Activated T-helper 1 cell treated with anti-CD3 and anti-CD28 coated beads, Interleukin-12 subunit alpha, Interleukin-12 subunit beta, Interleukin-2, Interleukin-4 antibody, amounts not matched to agents 30 ng/mL and 10 ng/mL and 1 ng/mL, durations not matched to agents 14 hours and 24 hours and 36 hours (primary cell): ENCODE measurements at places on chromosomes 2 and 18. TPM values are rescaled to one million over a fixed set of nuclear protein-coding genes. Genes with fewer than 3 reads are reported as not detected.

Gene GPR75
- 3.7 TPM in 2 replicates for total RNA-seq

Gene GRB14
- not detected in 2 replicates for total RNA-seq

Gene GALR1
- total RNA-seq: not detected in 2 replicates

Gene TRIP12
- 244 and 253 TPM in 2 replicates for total RNA-seq

Gene ASB18
- total RNA-seq: not detected in 2 replicates

Gene FABP1
- total RNA-seq: not detected in 2 replicates

DNA sequence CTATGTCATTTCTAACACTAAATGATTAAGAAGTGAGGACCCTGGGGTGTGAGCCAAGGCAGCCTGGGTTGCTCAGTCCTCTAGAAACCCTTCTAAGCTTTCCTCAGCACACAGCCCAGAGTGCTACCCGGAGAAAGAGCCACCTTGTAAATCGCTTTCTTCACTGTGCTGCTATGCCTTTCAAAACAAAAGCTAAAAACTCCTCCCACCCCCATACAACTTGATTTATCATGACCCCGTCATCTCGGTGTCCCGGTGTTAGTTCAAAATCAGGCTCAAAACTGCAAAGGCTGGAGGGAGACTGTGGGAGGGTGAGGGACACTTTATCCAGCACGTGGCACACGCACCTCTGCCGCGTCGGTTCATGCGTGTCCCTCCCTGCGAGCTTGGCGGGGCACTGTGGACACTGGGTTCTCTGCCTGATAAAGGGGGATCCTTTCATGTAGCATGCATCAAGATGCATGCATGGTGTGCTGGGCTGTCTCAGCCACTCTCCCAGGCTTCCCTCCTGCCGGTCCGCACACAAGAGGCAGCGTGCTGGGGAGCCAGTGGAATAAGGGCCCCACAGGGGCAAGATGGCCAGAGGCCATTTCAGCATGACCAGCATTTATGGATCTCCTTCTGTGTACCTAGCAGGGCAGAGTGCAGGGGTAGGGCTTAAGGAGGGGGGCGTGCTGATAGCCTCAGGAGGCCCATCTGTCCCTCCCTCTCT, 170.4 kb downstream of the SMAD7 start:
- no peak for DNase-seq
- H3K4me1 ChIP-seq: peaks cover 30% of the 10 kb centered on the region
- H3K4me3 ChIP-seq: no peak overlapping the region
- H3K27me3 ChIP-seq: no peaks in the 10 kb centered on the region
- H3K27ac ChIP-seq: no peak overlapping the region
- H3K36me3 ChIP-seq: no peaks in the 10 kb centered on the region

- H3K27me3 ChIP-seq: no peaks in the 10 kb centered on the region
- peaks cover 4% of the 10 kb centered on the region for H3K36me3 ChIP-seq
- no peak overlapping the region for H3K27ac ChIP-seq
- DNase-seq: no peak
- no peak overlapping the region for H3K4me3 ChIP-seq
- H3K4me1 ChIP-seq: no peaks in the 10 kb centered on the region
These were observed 176.5 kb downstream of the FAM210A start for GRCh38 chr18:13549880-13550232.

DNA sequence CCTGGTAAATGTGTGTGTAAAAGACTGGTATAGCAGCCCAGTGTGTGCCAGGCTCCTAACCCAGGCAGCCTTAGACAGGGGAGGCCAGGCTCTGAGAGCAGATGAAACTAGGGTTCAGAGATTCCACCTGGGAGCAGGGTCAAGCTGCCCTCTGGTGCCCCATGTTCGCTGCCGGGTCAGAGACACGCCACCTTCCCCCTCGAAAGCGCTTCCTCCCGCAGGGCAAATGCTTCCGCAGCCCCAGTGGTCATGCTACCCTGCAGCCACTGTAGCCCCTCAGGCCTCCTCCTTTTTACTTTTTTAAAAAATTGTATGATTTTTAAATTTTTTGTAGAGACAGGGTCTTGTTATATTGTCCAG, 10.6 kb upstream of the KLF11 start:
- H3K27ac ChIP-seq: no peak overlapping the region
- no peak overlapping the region for H3K4me3 ChIP-seq
- peaks cover 34% of the 10 kb centered on the region for H3K4me1 ChIP-seq
- no peaks in the 10 kb centered on the region for H3K36me3 ChIP-seq
- no peak for DNase-seq

DNA sequence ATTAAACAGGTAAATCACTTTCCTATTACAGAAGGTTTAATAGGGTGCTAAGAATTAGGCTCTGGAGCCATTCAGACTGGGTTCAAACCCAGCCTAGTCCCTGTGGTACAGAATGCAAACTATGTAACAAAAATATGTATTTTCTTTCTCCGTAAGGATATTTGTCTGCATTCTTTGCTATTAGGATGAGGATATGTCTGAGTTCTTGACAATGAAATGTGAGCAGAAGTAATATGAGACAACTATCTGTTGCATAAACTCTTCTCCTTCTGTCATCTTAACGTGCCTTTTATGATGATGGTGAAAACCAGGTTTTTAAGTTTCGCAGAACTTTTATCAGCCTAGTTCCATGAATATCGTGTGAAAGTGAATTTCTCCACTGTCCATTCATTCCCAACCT, 1129.1 kb upstream of the ZEB2 start:
- no peak for DNase-seq
- no peak overlapping the region for H3K4me3 ChIP-seq
- peaks cover 4% of the 10 kb centered on the region for H3K4me1 ChIP-seq
- H3K36me3 ChIP-seq: no peaks in the 10 kb centered on the region

GRCh38 chr2:652881-653480, 24.2 kb downstream of the TMEM18 start:
- no peak for DNase-seq
- no peak overlapping the region for H3K27ac ChIP-seq
- H3K4me3 ChIP-seq: no peak overlapping the region
- no peaks in the 10 kb centered on the region for H3K36me3 ChIP-seq
- H3K4me1 ChIP-seq: peaks cover 7% of the 10 kb centered on the region
- H3K27me3 ChIP-seq: peaks cover 8% of the 10 kb centered on the region

GRCh38 chr18:32346671-32347070, 124.0 kb downstream of the GAREM1 start:
- no peaks in the 10 kb centered on the region for H3K36me3 ChIP-seq
- H3K27me3 ChIP-seq: peaks cover 2% of the 10 kb centered on the region
- no peak overlapping the region for H3K27ac ChIP-seq
- no peaks in the 10 kb centered on the region for H3K4me1 ChIP-seq
- no peak overlapping the region for H3K4me3 ChIP-seq

DNA sequence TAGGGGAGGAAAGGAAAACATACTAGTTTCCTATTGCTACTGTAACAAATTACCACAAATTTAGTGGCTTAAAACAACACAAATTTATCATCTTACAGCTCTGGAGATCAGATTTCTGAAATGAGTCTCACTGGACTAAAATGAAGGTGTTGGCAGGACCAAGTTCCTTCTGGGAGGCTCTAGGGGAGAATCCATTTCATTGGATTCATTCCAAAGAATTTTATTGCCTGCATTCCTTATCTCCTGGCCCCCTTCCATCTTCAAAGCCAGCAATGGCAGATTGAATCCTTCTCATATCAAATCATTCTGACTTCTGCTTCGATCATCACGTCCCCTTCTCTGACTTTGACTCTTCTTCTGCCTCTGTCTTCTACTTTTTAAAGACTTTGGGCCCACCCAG, 250.9 kb downstream of the IRS1 start:
- no peaks in the 10 kb centered on the region for H3K36me3 ChIP-seq
- H3K27ac ChIP-seq: no peak overlapping the region
- no peak for DNase-seq
- peaks cover 6% of the 10 kb centered on the region for H3K27me3 ChIP-seq
- H3K4me3 ChIP-seq: no peak overlapping the region

GRCh38 chr2:35963824-35964223, 391.8 kb upstream of the CRIM1 start:
- H3K27me3 ChIP-seq: peaks cover 8% of the 10 kb centered on the region
- DNase-seq: no peak
- H3K27ac ChIP-seq: no peak overlapping the region
- H3K4me1 ChIP-seq: no peaks in the 10 kb centered on the region
- H3K4me3 ChIP-seq: no peak overlapping the region

DNA sequence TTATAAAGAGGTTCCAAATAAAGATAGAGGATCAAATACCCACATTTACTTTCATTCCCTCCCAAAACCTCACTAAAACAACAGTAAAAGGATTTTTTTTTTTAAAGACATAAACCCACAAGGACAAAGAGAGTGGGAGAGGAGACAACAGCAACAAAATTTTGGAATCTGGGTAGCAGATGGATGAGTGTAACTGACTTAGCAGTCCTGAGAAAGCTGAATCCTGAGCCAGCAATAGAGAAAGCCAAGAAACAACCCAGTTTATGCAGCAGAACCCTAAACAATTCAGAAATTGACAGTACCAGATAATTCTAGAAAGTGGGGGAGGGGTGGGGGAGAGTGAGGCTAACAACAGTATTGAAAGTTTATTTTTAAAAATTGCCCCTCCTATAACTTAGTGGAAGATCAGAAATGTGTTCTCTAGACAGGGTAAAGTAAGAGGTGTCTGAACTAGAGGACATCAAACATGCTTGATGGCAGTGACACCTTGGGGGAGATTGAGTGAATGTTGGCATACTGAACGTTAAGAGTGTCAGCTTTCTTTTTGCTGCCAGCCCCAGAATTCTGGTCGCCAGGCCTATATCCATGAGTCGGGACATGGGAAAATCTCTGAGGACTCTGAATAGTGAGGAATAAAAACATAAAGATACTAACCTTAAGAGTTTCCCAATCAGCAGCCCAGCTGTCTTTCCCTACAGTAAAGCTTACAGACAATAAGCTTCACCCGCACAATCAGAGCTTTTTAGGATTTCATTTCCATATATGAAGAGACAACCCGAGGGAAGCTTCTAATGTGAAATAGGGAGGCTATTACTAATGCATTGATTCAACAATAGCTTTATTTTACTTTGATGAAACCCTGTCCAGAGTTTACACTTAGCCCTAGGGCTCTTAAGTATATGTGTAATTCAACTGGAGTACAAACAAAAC, 128.0 kb upstream of the ALPP start:
- no peaks in the 10 kb centered on the region for H3K36me3 ChIP-seq
- no peaks in the 10 kb centered on the region for H3K4me1 ChIP-seq
- DNase-seq: no peak
- H3K27me3 ChIP-seq: no peaks in the 10 kb centered on the region
- no peak overlapping the region for H3K4me3 ChIP-seq

- H3K27ac ChIP-seq: no peak overlapping the region
- no peak overlapping the region for H3K4me3 ChIP-seq
- H3K27me3 ChIP-seq: no peaks in the 10 kb centered on the region
- DNase-seq: no peak
These were observed 8.2 kb upstream of the SPOPL start for GRCh38 chr2:138493334-138493733.

GRCh38 chr2:128781166-128781565, 462.5 kb upstream of the HS6ST1 start:
- H3K4me3 ChIP-seq: no peak overlapping the region
- DNase-seq: no peak
- H3K27me3 ChIP-seq: no peaks in the 10 kb centered on the region
- H3K27ac ChIP-seq: no peak overlapping the region
- no peaks in the 10 kb centered on the region for H3K4me1 ChIP-seq

DNA sequence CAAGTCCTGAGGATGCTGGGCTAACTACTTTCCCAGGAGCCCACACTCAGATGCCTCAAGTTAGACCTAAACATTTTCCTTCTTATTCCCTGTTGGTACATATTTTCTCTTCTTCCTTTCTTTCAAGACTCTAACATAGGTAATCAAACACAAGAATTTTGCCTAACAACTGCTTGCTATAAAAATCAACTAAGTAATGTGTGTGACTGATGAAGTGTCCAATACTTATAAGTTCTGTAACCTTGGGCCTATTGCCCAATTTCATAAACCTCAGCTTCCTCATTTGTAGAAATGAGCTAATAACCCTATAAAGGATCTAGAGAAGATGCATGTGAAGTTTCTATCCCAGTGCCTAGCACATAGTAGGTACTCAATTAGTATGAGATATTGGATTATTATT, 31.6 kb upstream of the PIK3C3 start:
- H3K4me3 ChIP-seq: no peak overlapping the region
- H3K27me3 ChIP-seq: peaks cover 10% of the 10 kb centered on the region
- no peak overlapping the region for H3K27ac ChIP-seq
- H3K36me3 ChIP-seq: no peaks in the 10 kb centered on the region
- no peaks in the 10 kb centered on the region for H3K4me1 ChIP-seq

DNA sequence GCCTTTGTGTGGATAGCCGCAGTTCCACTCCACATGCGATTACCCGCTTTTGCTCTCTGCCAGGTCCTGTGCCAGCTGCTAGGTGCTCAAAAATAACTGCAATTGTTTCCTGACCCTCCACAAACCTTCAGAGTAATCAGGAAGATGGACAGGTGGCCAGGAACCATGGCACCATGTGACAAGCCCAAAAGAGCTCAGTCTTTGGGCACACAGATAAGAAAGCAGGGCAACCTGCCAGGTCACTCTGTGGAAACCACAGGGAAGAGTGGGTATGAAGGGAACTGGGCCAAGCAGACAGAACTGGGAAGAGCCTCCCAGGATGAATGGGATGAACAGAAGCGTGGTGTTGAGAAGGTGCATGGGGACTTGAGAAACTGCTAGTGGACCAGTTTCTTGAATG, 79.4 kb upstream of the AGAP1 start:
- DNase-seq: no peak
- no peak overlapping the region for H3K27ac ChIP-seq
- H3K36me3 ChIP-seq: no peaks in the 10 kb centered on the region
- H3K4me3 ChIP-seq: no peak overlapping the region
- no peaks in the 10 kb centered on the region for H3K4me1 ChIP-seq

DNA sequence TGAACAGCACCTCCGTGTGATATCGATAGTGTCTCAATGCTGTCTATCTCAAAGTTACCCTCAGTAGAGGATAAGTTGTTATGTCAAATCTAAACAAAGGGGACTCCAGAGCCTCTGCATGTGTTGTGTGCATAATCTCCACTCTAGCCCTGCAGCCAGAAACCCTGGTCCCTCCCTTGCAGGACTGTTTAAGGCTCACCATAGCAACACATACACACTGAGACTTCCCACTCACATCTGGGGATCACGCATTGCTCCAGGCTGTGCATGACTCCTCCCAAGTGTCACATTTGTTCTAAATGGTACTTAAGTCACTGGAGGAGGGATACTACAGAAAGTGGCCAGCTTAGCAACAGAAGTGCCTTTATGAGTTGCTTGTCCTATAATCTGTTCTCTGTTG, 258.6 kb upstream of the CRIM1 start:
- H3K36me3 ChIP-seq: no peaks in the 10 kb centered on the region
- H3K27me3 ChIP-seq: no peaks in the 10 kb centered on the region
- no peaks in the 10 kb centered on the region for H3K4me1 ChIP-seq
- no peak for DNase-seq
- H3K4me3 ChIP-seq: no peak overlapping the region

- no peak overlapping the region for H3K4me3 ChIP-seq
- H3K27me3 ChIP-seq: peaks cover 12% of the 10 kb centered on the region
- H3K36me3 ChIP-seq: no peaks in the 10 kb centered on the region
- H3K4me1 ChIP-seq: peaks cover 6% of the 10 kb centered on the region
- DNase-seq: no peak
- H3K27ac ChIP-seq: no peak overlapping the region
These were observed 35.4 kb downstream of the ANKRD29 start for GRCh38 chr18:23627321-23627720.

GRCh38 chr2:136246086-136246669, 128.2 kb upstream of the CXCR4 start:
- no peaks in the 10 kb centered on the region for H3K36me3 ChIP-seq
- H3K4me1 ChIP-seq: peaks cover 29% of the 10 kb centered on the region
- no peak overlapping the region for H3K27ac ChIP-seq
- DNase-seq: no peak
- H3K4me3 ChIP-seq: no peak overlapping the region
- H3K27me3 ChIP-seq: no peaks in the 10 kb centered on the region
